ENCODE measurements at places on chromosomes 12 and 14.

GRCh38 chr12:86772696-86773095 is 516.5 kb upstream of the MGAT4C start:
- no peak for DNase-seq

DNA sequence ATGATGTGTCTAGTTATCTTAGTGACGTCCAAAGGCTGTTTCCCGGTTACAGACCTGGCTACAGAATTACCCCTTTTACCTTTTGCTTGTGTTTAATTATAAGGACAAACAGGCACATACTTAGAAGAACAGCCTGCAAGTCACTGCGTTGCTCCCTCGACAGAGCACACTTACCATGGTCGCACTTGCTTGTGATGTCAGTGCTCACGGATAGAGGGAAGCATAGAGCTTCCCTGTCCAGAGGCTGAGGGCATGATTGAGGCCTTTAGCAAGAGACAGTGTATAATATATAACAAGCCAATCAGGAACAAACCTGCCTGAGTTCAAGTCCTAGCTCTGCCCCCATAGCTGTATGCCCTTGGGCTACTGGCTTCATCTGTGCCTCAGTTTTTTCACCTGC is 73.2 kb upstream of the SCN8A start:
- DNase-seq: no peak

- no peak for DNase-seq
Observed at GRCh38 chr12:92046557-92047392, 98.9 kb downstream of the BTG1 start.

- no peak for DNase-seq
Observed at GRCh38 chr14:82490397-82490796, 956.7 kb upstream of the SEL1L start.

GRCh38 chr14:52998376-52999015 is 47.6 kb upstream of the FERMT2 start:
- no peak for DNase-seq

- DNase-seq: no peak
Observed at GRCh38 chr14:86357876-86358275, 827.9 kb downstream of the FLRT2 start.

GRCh38 chr14:22657861-22658260 is 13.7 kb upstream of the OR6J1 start:
- DNase-seq: no peak

All from stimulated activated naive CD8-positive, alpha-beta T cell treated with anti-CD3 and anti-CD28 coated beads, Interleukin-15, Interleukin-2, amounts not matched to agents 100 U/mL and 50 U/mL, for 24 hours (primary cell).